ENCODE measurements at places on chromosomes 2 and 18.

- DNase-seq, result no peak
Observed at GRCh38 chr2:66850376-66850775, 415.5 kb downstream of the MEIS1 start.

DNA sequence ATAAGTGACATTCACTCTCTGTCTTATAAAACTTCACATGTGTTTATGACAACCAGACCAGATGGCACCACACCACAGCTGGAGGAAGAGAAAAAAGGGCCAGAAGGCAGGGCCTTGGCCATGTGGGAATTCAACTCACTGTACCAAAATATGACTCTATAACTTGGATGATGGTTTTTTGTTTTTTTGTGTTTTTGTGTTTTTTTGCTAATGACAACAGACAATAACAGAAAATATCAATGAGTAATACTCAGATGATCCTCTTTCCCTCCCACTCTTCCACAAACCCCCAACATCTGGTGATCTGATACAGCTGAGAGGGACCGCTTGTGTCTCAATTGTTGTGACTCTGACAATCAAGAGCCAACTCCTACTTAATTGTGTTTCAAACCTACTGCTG lies 12.4 kb downstream of the NMI start:
- DNase-seq, result no peak

DNA sequence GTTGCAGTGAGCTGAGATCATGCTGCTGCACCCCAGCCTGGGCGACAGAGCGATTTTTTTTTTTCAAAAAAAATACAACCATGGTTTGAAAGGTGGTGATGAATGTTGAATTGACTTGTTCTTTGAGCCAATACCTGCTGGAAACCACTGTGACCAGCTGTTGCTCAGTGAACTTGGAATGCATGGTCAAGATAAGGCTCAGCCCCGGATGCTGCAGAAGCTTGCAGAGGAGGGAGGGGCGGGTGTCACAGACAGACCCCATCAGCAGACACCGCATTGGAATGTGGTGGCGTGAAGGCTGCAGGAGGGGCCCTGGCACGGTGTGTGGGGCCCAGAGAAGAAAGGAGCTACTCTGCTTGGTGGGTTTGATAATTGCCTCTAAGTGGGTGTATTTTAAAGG lies 91.6 kb downstream of the ITGB1BP1 start:
- no peak for DNase-seq

- peak; percentile 77 for DNase-seq
Observed at GRCh38 chr2:64609227-64609941, 44.3 kb downstream of the SERTAD2 start.

DNA sequence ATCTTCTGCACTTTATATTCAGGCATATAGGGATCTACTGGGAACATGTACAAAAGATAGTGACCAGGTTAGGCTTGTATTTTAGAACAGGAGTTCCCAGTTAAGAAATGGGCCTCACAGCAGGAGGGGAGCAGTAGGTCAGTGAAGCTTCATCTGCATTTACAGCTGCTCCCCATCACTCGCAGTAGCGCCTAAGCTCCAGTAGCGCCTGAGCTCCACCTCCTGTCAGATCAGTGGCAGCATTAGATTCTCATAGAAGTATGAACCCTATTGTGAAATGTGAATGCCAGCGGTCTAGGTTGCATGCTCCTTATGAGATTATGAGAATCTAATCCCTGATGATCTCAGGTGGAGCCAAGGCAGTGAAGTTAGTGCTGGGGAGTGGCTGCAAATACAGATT lies 224.4 kb upstream of the CYRIA start:
- no peak for DNase-seq

DNA sequence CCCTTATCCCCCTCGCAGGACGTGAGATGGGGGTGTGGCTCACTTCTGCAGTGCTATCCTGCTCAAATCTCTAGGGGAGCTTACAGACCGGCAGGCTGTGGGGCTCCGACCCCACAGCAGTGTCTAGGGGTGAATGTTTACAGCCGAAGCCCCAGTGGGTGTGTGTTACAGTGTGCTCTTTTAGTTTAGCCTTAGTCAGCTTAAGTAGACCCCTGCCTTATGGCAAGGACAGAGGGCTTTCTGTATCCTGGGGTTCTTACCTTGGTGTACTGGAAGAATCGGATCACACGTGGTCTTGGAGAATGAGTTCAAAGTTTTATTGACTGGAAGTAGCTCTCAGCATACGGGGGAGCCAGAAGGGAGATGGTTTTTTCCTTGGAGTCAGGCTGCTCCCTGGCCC lies 348.2 kb upstream of the GYPC start:
- no peak for DNase-seq

Measured in GM18507 (cell line).